ENCODE measurements at places on chromosomes 5 and 9. TPM values are rescaled to one million over a fixed set of nuclear protein-coding genes. Genes with fewer than 3 reads are reported as not detected.

The NEUROG1 gene
- not detected for polyA plus RNA-seq

The DOK3 gene
- polyA plus RNA-seq, result 6.4 TPM

- DNase-seq, result no peak
Observed at GRCh38 chr5:177376107-177376506, 8.1 kb upstream of the SLC34A1 start.

DNA sequence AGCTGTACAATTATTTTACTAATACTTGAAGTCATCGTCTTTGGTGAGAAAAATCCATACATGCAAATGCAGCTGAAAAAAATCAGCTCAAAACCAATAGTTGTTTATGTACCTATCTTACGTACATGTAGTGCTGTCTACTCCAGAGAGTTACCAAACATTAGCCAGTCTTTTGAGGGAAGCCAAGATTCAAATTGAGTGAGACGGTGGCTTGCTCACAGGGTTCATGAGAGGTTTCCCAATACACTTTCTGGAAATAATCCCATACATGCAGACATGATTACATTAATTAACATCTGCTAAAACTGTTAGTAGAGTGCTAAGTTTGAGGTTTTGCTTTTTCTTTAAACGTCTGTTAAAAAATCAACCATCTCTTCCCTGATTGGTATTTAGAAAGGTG, 2.3 kb downstream of the C9orf72 start:
- DNase-seq, result no peak

DNA sequence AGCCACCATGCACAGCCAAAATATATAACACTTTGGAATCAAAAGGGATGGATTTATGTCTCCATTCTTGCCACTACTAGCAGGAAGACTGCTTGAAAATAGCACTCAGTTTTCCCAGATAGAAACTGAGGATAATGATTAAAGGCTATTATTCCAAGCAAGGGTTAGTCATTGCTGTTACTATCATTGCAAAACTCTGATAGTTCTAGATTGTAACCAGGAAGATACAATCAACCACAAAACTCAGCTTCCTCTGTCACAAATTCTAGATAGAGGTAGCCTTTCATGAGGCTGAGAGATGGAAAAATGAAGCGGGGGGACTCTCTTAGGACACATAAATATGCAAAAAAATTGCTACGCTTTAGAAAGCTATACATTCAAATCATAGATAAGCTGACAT, 3.1 kb downstream of the ANXA1 start:
- DNase-seq, result no peak

- DNase-seq, result no peak
Observed at GRCh38 chr5:116176121-116176520, 91.3 kb downstream of the COMMD10 start.
